Right ventricle myocardium superior (tissue), 1 donor: ENCODE measurements at places on chromosomes 2 and 18. TPM values are rescaled to one million over a fixed set of nuclear protein-coding genes. Genes with fewer than 3 reads are reported as not detected.

Gene UGT1A5
- total RNA-seq: not detected

DNA sequence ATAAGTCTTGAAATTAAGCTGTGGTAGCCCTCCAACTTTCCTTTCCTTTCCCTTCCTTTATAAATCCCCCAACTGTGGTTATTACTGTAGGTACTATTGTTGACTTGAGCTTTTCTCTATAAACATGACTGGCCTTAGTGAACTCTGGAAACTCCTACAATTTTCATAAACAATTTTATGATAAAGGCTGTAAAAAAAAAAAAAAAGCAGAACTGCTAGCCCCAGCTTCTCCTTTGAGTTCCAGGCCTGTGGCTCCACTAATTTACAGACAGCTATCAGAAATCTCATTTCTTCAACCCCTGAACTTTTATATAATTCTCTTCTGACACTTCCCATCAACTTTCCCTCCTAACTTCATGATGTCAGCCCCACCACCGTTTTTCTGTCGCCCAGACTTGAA is 174.3 kb downstream of the IKZF2 start:
- DNase-seq: no peak

- DNase-seq: no peak
Observed at GRCh38 chr2:105773568-105773967, 28.9 kb downstream of the NCK2 start.

Gene MAPRE3
- 57.9 TPM for total RNA-seq

GRCh38 chr2:51559026-51559425 is 527.1 kb upstream of the NRXN1 start:
- DNase-seq: no peak

- DNase-seq: no peak
Observed at GRCh38 chr2:220148471-220149248, 521.2 kb downstream of the SLC4A3 start.

GRCh38 chr2:151553-152334 is 105.4 kb upstream of the FAM110C start:
- no peak for DNase-seq

- no peak for DNase-seq
Observed at GRCh38 chr18:43276491-43276890, 799 bp downstream of the SYT4 start.

- DNase-seq: no peak
Observed at GRCh38 chr2:52115750-52116149, 1083.8 kb upstream of the NRXN1 start.

GRCh38 chr2:161102770-161103450 is 57.3 kb upstream of the TANK start:
- DNase-seq: no peak

DNA sequence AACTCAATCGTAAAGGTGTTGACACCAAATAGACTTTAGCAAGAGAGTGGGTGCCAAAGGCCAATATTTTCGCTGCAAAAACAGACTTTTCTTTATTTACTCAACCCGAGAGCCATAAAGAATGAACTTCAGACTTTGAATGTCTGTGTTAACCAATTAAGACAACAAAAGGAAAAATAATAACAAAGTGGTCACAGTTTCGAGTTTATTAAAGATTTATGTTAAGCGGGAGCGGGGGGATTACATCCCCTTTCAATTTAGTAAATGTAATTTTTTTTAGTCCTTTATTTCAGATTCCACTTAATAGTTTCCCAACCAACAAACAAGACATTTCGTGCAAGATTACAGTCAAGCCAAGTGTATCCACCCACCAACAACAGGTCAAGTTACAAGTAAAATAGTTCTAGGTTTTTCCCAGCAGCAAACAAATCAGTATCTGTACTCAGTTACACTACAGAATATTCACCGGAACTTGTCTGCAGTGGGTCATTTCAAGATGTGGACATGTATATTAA is 9.0 kb downstream of the CDH2 start:
- DNase-seq: no peak

Gene SERPINB4
- total RNA-seq: not detected

DNA sequence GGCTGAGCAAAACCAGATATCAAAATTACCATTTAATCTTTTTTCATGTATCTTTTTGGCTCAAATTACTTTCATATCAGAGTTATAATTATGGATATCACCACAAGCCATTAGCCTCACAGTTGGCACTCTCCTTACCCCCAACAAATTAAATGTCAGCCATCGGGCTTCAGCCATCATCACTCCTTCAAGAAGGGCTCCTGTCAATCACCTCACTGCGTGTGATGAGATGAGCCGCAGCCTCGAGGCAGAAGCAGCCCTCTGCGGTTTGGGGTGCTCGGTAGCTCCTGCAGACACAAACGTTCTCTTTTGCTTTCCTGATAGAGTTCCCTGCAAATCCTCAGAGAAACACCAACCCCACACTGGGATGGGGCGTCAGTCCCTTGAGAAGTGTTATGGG is 94.1 kb downstream of the DNER start:
- DNase-seq: no peak

Gene PKP4
- total RNA-seq: 49.6 TPM

DNA sequence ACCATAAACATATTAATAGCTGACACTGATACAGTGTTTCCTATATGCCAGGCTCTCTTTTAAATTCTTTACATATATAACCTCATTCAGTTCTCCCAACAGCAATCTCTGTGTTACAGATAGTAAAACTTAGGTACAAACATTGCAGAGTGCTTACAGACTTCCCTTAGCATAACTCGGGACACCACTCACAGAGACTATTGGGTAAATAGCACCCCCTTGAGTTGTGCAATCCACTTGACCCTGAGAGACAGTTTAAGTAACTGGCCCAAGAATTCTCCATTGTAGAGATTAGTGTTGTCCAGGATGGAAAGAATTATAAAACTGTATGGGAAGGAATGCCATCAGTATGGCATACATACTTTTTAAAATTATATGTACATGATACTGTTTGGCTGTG is 110.1 kb downstream of the POLE4 start:
- no peak for DNase-seq

DNA sequence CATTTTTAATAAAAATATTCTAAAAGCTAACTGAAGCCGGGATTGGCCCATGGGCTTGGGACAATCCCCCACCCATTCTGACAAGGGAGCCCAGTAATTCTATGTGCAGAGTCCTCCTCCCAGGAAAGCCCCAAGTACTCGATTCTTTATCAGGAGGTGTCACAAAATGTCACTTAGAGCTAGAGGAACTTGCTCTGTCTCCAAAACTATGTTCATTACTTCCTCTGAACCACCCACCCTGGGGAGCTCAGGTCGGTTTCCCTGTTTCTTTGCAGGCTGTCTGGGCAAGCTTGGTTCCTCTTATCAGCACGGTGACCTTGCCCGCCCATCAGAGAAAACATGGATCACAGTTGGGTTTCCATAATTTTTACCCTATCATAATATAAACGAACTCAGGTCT is 430.6 kb upstream of the ID2 start:
- DNase-seq: no peak

DNA sequence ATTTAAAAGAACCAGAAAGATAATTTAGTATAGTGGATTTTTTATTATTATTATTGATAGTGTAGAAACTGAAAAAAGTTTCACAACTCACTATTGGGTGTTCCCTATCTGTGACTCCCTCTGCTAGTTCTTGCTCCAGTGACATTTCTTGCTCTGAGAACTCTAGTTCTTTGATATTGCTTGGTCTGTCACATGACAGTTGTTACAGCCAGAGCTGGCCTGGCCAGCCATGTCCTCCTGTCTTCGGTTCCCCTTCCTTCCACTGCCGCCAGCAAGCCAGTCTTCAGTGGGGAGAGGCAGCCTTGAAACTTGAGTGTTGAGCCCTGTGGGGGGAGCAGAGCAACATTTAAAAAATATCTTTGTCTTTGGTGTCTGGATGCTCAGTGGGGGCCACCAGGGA is 7.6 kb upstream of the THOC1 start:
- peak; percentile 45 for DNase-seq

GRCh38 chr2:75342504-75343175 is 143.3 kb upstream of the TACR1 start:
- DNase-seq: no peak

DNA sequence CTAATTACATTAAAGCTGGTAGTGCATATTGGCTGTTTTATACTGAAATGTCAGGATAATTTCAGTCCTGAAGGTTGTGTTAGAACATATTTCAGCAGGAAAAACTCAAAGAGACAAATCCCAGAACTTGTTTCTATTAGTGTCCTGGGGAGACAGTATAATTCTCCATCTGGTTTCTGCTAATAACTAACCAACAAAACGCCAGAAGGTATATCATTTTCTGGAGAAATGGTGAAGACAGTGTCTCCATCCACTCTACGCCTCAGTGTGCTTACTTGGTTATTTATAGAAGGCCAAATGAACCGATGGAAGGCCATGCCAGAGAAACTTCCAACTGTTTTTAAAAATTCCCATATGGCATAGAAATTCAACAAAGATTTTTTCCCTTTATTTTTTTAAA is 41.6 kb downstream of the GCA start:
- no peak for DNase-seq

- DNase-seq: no peak
Observed at GRCh38 chr2:119897736-119898395, 115.0 kb upstream of the EPB41L5 start.

DNA sequence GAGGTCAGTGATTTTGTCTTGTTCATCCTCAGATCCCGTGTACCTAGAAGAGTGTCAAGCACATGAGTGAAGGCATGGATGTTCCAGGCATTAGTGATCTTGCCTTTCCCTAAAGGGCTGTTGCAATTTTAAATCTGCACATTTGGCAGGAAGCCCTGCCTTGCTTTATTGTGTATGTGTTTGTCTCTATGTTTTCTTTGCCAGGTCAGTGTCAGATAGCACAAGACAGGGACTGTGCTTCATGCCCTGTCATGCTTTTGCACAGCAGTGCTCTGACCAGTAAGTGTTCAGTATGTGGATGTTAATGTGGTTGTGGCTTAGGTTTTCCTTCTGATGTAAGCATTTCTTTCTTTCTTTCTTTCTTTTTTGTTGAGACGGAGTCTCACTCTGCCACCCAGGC is 131.5 kb downstream of the RGPD3 start:
- DNase-seq: no peak
